ENCODE measurements at places on chromosomes 11 and 22.
A peak's percentile ranks its signal among the peaks of the same experiment; 100 is the strongest.

GRCh38 chr11:60332846-60333245 is 5.8 kb downstream of the MS4A6E start:
- DNase-seq, result no peak

GRCh38 chr11:128026596-128026995 is 560.8 kb downstream of the ETS1 start:
- DNase-seq, result peak; percentile 56

DNA sequence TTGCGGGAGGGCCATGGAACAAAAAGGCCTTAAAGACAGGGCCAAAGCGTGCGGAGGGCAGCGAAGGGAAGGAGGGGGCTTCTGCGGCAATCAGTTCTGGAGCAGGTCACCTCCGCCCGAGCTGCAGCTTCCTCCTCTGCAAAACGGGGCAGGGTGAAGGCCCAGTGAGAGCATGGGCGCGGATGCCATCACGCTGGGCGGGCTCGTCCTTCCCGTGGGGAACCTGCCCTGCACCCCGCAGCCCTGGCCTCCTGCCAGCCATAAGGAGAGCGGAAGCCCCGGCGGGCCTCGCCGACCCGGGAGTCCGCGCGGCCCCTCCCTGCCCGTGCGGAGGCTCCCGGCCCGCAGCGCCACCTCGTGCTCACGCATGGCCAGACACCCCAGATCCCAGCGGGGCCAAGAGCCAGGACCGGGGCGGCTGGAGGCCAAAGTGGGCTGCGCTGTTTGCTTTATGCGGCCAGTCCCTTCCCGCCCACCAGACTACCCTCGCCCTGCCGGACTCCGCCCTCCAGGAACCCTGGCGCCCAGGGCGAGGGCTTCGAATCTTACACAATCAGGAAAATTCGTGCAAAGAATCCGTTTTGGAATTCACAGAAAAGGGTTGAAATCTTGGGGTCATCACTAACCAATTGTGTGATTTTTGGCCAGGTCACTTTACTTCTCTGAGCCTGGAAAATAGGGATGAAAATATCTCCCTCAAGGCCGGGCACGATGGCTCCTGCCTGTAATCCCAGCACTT is 16.1 kb downstream of the TSKU start:
- DNase-seq, result peak; percentile 94

- no peak for DNase-seq
Observed at GRCh38 chr11:79244241-79244772, 196.5 kb downstream of the TENM4 start.

All from left lobe of liver (tissue), 2 donors.